Mesothelial cell of epicardium (in vitro differentiated cells): ENCODE measurements at places on chromosomes 2 and 18.

DNA sequence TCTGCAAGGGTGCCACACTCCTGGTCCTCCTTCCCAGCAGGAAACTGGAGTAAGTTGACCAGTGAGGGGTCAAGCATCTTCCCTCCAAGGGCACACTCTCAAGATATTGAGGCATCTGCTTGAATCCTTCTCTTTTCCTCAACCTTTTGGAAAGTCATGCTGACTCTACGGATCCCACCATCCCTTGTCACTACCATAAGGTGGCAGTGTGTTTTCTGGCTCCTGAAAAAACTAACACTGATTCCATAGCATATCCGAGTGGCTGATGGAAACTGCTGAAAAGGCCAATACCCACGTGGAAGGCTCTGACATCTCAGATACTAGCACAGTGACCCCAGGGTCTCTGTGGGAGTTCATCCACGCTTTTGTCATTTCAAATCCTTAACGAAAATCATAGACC is 37.1 kb downstream of the GPR45 start:
- H3K27ac ChIP-seq: no peak overlapping the region
- no peak overlapping the region for H3K4me3 ChIP-seq
- H3K27me3 ChIP-seq: no peaks in the 10 kb centered on the region
- DNase-seq: no peak

DNA sequence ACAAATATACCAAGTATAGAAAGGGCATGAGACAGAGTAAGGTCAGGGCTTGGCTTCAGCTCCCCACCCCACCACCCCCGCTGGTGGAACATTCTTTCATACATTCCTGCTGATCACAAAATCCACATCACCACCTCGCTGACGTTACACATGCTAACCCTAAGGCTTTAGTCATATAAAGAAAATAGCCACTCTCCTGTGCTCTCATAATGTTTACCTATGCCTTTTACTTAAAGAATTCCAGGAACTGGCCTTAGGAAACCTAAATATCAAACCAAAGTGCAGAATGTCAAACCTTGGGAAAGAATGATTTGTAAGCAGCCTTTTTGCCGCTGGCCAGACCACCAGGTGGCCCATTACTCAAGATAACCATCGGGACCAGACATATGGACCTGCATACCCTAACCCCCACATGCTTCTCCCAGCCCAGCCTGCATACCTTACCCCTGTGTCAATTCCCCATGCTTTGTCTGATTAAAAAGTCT is 136.3 kb upstream of the SLC39A10 start:
- peaks cover 12% of the 10 kb centered on the region for H3K4me1 ChIP-seq
- H3K36me3 ChIP-seq: no peaks in the 10 kb centered on the region
- peak overlapping the region; percentile 43 for H3K27ac ChIP-seq
- no peak for DNase-seq
- H3K4me3 ChIP-seq: no peak overlapping the region
- no peaks in the 10 kb centered on the region for H3K27me3 ChIP-seq

DNA sequence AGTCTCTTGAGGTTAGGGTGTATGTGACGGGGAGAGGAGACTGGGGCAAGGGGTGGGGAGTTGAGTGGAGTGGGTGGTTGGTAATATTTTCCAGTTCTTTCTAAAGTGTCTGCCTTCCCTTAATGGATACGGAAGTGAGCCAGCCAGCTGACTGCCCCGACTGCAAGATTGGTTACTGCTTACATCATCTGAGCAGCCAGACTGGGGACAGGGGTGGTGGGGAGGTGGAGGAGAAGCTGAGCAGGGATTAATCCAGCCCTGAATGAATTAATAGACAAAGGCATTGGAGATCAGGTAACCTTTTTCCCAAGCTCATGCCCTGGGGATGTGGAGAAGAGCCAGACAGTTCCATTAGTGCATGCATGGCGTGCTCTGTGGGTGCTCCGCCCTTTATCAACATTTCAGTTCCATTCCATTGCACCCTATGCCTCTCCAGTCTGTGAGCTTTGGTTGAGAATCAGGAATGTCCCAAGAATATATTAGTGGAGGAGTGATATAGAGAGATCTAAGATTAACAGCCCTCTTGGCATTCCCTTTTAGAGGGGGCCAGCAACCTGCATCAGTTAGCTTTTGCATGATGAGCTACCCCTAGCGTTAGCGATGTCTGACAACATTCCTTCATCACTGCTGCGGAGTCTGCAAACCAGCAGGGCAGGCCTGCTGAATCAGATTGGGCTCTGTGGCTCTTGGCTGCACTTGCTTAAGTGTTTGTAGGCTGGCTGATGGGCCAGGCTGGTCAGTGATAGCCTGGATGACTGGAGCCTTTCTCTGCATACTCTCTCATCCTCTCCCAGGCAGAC is 67.4 kb downstream of the TNP1 start:
- peaks cover 29% of the 10 kb centered on the region for H3K4me1 ChIP-seq
- no peak overlapping the region for H3K4me3 ChIP-seq
- no peaks in the 10 kb centered on the region for H3K27me3 ChIP-seq
- H3K36me3 ChIP-seq: no peaks in the 10 kb centered on the region

- no peak overlapping the region for H3K27ac ChIP-seq
- no peak for DNase-seq
- peaks cover 7% of the 10 kb centered on the region for H3K36me3 ChIP-seq
- H3K4me1 ChIP-seq: peaks cover 2% of the 10 kb centered on the region
- no peaks in the 10 kb centered on the region for H3K27me3 ChIP-seq
These were observed 9.5 kb downstream of the HS1BP3 start for GRCh38 chr2:20641123-20641985.

GRCh38 chr2:240916571-240917008 is 10.5 kb downstream of the CROCC2 start:
- DNase-seq: peak; percentile 34
- peaks cover 24% of the 10 kb centered on the region for H3K27me3 ChIP-seq
- H3K4me1 ChIP-seq: peaks cover 8% of the 10 kb centered on the region
- no peaks in the 10 kb centered on the region for H3K36me3 ChIP-seq
- peak overlapping the region; percentile 43 for H3K4me3 ChIP-seq
- H3K27ac ChIP-seq: no peak overlapping the region

DNA sequence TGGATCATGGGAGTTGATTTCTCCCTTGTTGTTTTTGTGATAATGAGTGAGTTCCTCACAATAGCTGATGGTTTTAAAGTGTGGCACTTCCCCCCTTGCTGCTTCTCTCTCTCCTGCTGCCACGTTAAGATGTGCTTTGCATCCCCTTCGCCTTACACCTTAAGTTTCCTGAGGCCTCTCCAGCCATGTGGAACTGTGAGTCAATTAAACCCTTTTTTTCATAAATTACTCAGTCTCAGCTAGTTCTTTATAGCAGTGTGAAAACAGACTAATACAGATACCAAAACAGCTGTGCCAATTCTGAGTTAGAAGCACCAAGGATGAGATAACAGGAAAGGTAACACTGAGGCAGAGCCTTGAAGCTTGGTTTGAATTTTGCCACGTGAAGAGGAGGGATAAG is 44.7 kb downstream of the ITSN2 start:
- DNase-seq: no peak
- H3K36me3 ChIP-seq: peaks cover 13% of the 10 kb centered on the region
- no peaks in the 10 kb centered on the region for H3K27me3 ChIP-seq
- H3K4me3 ChIP-seq: no peak overlapping the region
- H3K4me1 ChIP-seq: no peaks in the 10 kb centered on the region

- peak overlapping the region; percentile 11 for H3K27ac ChIP-seq
- H3K27me3 ChIP-seq: no peaks in the 10 kb centered on the region
- peaks cover 31% of the 10 kb centered on the region for H3K4me1 ChIP-seq
- H3K36me3 ChIP-seq: peaks cover 19% of the 10 kb centered on the region
- H3K4me3 ChIP-seq: no peak overlapping the region
These were observed 13.5 kb downstream of the PPP1CB start for GRCh38 chr2:28764909-28765711.

- H3K27me3 ChIP-seq: peaks cover 3% of the 10 kb centered on the region
- H3K4me3 ChIP-seq: no peak overlapping the region
- no peak overlapping the region for H3K27ac ChIP-seq
- no peak for DNase-seq
- no peaks in the 10 kb centered on the region for H3K4me1 ChIP-seq
These were observed 19.0 kb upstream of the XDH start for GRCh38 chr2:31433541-31433940.

GRCh38 chr2:158649846-158650245 is 145.3 kb upstream of the DAPL1 start:
- no peak overlapping the region for H3K4me3 ChIP-seq
- peaks cover 6% of the 10 kb centered on the region for H3K4me1 ChIP-seq
- no peak for DNase-seq
- no peak overlapping the region for H3K27ac ChIP-seq
- no peaks in the 10 kb centered on the region for H3K27me3 ChIP-seq

DNA sequence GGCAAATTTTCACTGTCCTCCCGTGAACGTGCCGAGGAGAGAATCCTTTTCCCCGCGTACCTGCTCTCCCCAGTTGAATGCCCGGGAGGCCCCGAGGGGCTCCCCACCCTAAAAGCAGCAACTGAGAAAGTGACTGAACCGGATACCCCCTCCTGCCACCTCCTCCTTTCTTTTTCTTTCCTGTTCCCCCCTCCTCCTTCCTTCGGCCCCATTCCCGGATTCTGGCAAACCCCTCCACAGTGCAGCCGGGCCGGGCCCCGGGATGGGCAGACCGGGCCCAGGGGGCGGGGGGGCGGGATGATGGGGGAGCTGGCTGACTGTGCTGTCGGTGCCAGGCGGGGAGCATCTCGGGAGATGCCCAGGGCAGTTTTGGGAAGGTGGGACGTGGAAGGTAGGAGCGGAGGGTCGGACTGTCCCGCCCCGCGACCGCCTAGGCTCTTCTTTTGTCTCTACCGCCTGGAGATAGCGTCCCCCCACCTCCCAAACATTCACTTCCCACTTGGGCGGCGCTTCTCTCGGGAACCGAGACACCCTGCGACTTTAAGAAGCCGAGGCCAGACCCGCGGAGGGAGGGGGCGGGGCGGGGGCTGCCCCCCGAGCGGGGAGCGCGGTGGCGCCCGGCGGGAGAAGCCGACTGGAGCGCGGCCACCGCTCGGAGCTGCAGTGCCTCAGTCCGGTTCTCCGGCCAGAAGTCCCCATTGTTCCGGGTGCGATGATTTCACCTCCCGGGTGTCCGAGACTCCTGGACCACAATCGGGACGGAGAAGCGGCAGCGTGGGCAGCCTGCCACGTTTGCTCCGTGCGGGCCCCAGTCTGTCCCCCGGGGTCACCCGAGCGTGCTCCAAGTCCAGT is 8.2 kb downstream of the DLX2 start:
- DNase-seq: peak; percentile 25
- peak overlapping the region; percentile 97 for H3K27ac ChIP-seq
- H3K36me3 ChIP-seq: no peaks in the 10 kb centered on the region
- H3K4me1 ChIP-seq: peaks cover 50% of the 10 kb centered on the region
- H3K27me3 ChIP-seq: peaks cover 76% of the 10 kb centered on the region
- peak overlapping the region; percentile 70 for H3K4me3 ChIP-seq

DNA sequence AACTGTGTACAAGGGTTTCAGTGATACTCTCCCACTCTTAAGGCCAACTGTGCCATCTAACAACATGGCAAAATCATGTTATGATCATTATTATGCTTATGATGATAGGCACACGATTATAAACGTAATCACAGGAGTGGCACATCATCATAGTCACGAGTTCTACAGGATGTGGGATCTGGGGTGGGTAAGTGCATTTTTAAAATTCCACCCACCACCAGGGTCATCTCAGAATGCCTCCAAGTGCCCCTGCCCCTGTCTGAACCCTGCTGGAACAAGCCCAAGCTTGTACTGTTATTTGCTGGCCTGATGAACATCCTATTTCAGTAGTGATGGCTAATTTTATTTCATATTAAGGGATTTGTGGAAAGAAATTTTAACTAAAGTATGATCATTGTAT is 117.8 kb downstream of the PTPRM start:
- peaks cover 16% of the 10 kb centered on the region for H3K4me1 ChIP-seq
- no peak overlapping the region for H3K4me3 ChIP-seq
- H3K36me3 ChIP-seq: no peaks in the 10 kb centered on the region

GRCh38 chr18:67783196-67783946 is 266.9 kb upstream of the DSEL start:
- H3K4me3 ChIP-seq: no peak overlapping the region
- DNase-seq: no peak
- H3K27me3 ChIP-seq: no peaks in the 10 kb centered on the region
- H3K36me3 ChIP-seq: no peaks in the 10 kb centered on the region
